NCI-H345 (cell line): ENCODE measurements at places on chromosomes 1 and 21.

- DNase-seq, result no peak
Observed at GRCh38 chr1:51000651-51001050, 30.6 kb downstream of the CDKN2C start.

- DNase-seq, result no peak
Observed at GRCh38 chr1:201110616-201111015, 1.6 kb downstream of the CACNA1S start.

GRCh38 chr1:197869490-197870077 is 32.8 kb upstream of the C1orf53 start:
- no peak for DNase-seq

DNA sequence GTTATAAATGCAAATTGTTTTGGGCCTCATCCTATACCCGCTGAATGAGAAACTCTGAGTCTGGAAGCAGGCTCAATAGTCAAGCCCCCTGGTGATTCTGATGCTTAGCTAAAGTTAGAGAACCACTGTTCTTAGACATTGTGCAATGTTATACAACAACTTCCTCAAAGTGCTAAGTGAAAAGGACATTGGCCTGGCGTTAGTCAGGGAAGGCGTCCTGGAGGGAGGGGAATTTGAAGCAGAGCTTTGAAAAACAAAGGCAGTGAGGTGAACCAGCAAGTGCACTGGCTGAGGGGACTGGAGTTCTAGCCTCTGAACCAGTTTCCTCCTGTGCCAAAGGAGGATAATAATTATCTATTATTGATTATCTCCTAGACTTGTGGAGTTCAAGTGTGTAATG is 5.1 kb downstream of the CD1D start:
- no peak for DNase-seq

GRCh38 chr1:231519166-231519565 is 9.3 kb upstream of the TSNAX start:
- DNase-seq, result no peak

GRCh38 chr1:17192394-17193221 is 12.3 kb upstream of the PADI1 start:
- no peak for DNase-seq

GRCh38 chr1:119712342-119713038 is 756 bp downstream of the PHGDH start:
- peak; percentile 83 for DNase-seq

DNA sequence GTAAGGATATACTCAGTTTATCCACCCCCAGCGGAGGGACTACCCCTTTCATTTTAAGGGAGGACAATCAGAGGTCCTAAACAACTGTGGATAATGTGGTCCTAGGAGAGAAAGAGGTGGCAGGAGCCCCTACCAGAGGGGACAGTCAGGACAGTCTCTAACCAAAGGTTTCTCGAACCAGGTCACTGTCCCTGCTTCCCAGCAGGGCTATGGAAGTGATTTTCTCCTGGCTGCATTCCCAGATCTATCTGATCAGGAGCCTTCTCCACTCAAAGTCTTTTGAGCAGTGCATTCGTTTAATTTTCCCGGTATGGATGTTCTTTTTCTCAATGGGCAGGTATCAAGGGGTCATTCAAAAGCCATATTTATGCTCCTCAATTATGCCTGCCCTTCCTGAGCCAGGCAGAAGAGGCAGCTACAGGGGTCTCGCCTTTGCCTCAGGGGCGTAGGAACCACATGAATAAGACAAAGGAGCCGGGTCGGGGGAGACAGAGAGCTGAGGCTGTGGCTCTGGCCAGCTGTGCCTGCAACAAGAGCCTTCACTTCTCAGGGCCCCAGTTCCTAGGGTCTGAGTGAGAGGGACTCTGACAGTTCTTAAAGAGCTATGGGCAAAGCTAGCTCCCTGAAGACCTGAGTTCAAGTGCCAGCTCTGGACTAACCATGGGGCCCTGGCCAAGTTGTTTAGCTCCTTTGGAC is 62.5 kb upstream of the DMRTB1 start:
- no peak for DNase-seq

GRCh38 chr21:15422783-15423182 is 307.0 kb upstream of the USP25 start:
- no peak for DNase-seq

- DNase-seq, result no peak
Observed at GRCh38 chr1:93322349-93322748, 23.4 kb upstream of the DR1 start.

DNA sequence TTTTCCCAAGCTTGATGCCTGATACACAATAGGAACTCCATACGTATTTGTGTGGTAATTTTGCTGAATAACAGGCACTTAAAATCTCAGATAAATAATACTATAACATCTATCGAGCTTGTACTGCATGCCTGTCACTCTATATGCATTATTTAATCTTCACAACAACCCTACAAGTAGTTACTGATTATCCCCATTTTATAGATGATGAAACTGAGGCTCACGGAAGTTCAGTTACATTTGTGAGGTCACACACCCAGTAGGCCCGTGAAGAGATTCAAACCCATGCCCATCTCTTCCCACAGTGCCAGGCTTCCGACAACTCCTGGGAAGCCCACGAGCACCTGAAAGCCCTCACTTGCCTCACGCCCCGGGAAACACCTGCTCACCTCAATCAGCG is 98.8 kb downstream of the RAVER2 start:
- no peak for DNase-seq

DNA sequence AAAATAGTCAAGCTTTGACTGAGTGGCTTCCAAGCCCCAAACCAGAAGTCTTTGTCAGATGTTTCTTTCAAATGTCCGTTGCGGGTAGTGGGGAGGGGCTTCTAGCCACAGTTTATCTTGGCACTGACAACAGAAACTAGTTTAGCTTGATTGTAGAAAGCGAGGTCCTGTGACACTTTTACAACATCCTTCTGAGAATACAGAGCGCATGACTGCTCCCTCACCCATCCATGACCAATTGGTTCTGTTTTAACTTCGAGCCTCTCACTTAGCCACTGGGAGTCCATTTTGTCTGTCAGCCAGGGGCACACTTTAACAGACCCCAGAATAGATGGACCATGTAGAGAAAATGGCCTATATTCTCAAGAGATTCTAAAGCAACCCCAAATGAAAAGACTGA is 199.2 kb upstream of the ST6GALNAC5 start:
- peak; percentile 15 for DNase-seq

GRCh38 chr1:2805801-2806430 is 4.4 kb upstream of the TTC34 start:
- no peak for DNase-seq

DNA sequence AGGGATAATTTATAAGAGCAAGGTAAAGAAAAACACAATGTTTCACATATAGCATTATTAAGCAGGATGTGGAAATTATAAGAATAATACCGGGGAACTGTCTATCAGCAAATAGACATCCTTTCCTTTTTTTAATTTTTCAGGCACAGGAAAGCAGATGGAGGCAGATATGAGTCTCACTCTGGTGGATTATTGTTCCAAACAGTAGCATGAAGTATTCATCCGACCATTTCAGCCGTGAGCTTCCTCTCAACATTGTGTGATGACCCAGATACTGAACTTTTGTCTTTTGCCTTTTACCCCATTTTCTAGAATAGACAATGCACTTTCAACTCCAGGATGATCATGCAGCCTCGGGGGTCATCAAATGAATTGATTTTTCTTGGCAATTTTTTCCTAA is 599.8 kb downstream of the ADGRL2 start:
- DNase-seq, result no peak

- no peak for DNase-seq
Observed at GRCh38 chr1:218865591-218865990, 308.1 kb upstream of the LYPLAL1 start.

- DNase-seq, result no peak
Observed at GRCh38 chr1:24294716-24295371, 24.3 kb upstream of the GRHL3 start.

GRCh38 chr1:157404614-157405013 is 147.7 kb downstream of the FCRL5 start:
- no peak for DNase-seq

DNA sequence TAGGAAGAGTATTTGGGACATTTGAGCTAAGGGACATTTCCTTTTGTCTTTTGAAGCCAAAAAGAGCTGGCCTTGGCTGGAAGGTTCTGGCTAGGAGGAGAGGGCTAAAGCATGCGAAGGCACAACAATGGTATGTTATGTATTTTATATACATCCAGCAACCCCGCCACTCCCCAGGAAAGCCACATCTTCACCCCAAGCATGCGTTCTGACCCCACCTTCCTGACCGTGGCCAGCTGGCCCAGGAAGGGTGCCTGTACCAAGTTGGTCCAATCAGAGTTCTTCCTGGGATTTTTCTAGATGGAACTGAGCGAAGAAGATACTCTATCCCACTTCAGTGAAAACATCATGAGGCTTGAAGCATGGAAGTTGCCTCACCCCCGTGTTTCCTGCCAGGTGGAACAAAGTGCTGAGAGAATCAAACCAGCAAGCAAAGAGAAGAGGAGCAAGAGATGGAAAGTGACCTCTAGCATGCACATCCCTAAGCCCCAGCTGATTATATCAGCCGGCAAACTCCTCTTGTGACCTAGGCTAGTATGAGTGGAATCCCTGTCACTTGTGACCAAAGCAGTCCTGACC is 82.7 kb downstream of the BCAR3 start:
- DNase-seq, result no peak

GRCh38 chr1:24363994-24364393 is 44.8 kb downstream of the GRHL3 start:
- DNase-seq, result no peak

- no peak for DNase-seq
Observed at GRCh38 chr1:209219791-209220524, 363.6 kb upstream of the CAMK1G start.

DNA sequence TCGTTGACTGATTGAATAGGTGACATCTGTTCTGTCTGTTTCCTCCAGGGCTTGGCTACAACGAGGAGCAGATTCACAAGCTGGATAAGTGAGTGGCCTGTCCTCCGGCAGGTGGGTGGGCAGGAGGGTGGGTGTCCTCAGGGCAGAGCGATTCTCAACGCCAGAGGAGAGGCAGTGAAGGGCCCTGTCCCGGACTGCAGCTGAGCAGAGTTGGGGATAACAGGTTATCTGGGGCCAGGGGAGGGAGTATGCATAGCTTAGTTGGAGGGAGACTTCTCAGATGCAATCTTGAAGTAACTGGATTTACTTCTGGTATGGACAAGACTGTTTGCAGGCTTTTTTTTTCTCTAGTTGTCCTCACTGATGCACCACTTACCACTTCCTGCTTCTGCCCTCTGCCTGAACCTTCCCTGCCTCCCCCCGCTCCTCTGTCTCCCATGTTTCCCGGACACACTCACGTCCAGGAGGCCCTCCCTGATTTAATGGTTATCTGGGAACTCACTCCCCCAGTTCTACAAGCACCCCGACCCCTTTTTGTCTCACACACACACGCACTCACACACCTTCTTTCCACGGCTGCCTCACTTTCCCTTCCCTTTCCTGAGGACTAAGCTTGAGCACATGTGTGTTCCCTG is 16.4 kb upstream of the RASSF5 start:
- DNase-seq, result no peak

DNA sequence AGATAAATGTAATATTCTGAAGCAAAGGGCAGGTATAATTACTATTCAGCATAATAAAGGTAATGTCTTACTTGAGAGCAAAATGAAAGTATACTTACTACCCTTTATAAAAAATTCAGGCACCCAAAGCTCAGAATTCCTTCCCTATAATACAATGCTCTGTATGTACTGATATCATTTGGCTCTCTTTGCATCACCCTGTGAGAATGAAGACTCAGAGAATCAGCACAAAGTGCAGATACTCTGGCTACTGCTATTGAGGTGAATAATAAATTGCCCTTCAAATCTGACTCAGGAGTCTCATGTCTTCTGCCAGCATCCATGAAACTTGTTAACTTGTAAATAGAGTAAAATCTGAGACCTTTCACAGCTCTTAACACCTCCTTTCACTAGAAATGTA is 108.5 kb upstream of the KCTD3 start:
- no peak for DNase-seq

GRCh38 chr21:37939251-37939650 is 23.0 kb upstream of the KCNJ6 start:
- no peak for DNase-seq

- no peak for DNase-seq
Observed at GRCh38 chr1:109475261-109475660, 8.4 kb upstream of the ATXN7L2 start.

DNA sequence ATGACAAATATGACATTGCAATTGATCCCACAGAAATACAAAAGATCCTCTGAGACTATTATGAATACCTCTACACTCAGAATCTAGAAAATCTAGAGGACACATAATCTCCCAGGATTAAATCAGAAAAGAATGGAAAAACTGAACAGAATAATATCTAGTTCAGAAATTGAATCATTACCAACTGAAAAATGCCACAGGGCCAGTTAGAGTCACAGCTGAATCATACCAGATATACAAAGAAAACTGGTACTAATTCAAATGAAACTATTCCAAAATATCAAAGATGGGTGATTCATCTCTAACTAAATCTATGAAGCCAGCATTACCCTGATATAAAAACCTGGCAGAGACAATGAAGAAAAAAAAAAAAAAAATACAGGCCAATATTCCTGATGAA is 149.3 kb downstream of the BRINP3 start:
- DNase-seq, result no peak

DNA sequence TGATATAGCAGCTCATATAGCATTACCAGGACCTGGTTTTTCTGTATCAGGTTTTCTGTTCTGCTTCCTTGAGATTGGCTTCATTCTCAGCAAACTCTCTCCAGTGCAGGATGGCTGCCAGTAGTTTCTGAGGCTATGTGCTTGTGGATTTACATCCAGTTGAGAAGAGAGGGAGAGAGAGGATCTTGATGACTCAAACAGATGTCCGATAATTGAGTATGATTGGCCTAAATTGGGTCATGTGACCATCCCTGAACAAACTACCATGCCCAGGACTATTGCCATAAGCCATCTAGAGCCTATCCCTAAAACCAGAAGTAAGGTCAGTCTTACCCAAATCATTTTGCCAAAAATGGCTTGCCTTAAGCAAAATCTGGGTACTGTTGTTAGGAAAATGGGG is 18.1 kb upstream of the PSMA5 start:
- DNase-seq, result no peak

DNA sequence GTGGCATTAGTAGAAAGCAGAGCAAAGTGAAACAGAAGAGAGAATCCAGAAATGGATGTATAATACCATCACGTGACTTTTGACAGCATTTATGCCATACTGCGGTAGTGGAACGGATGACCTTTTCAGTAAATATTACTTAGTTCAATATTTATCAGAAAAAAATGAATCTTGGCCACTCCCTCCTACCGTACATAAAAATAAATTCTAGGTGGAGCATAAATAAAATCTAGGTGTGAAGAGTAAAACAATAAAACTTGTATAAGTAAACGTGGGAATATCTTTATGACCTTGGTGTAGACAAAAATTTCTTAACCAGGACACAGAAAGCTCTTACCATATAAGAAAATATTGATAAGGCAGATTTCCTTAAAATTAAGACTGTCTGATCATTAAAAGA is 182.6 kb downstream of the VPS13D start:
- DNase-seq, result no peak

GRCh38 chr1:228846952-228847351 is 111.7 kb downstream of the RHOU start:
- no peak for DNase-seq

DNA sequence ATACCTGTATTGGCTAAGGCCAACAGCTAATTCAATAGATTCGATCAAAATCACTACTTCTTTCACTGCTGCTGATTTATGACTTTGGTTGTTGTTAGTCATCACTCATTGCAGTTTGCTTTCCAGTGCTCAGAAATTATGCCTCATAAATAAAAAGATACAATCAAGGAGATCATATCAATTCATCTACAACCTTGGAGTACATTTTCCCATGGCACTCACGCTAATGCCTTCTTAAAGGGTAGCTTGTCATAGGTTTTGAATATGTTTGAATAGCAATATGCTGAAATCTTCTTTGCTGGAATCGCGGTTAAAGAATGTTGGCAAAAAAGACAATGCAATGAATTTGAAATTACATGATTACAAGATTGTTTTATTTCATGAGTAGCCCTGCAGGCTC is 89.9 kb downstream of the KCTD3 start:
- no peak for DNase-seq
